ENCODE measurements at places on chromosomes 6 and 20. TPM values are rescaled to one million over a fixed set of nuclear protein-coding genes. Genes with fewer than 3 reads are reported as not detected.

BTNL2 gene
- not detected for total RNA-seq

ADGRF1 gene
- total RNA-seq = not detected

GRCh38 chr20:31517373-31517772, 3.1 kb downstream of the HM13 start:
- no peak for DNase-seq

GRCh38 chr6:124487623-124488431, 474.4 kb upstream of the RNF217 start:
- DNase-seq = no peak

GRCh38 chr20:56608376-56608775, 20.7 kb upstream of the TFAP2C start:
- no peak for DNase-seq

DNA sequence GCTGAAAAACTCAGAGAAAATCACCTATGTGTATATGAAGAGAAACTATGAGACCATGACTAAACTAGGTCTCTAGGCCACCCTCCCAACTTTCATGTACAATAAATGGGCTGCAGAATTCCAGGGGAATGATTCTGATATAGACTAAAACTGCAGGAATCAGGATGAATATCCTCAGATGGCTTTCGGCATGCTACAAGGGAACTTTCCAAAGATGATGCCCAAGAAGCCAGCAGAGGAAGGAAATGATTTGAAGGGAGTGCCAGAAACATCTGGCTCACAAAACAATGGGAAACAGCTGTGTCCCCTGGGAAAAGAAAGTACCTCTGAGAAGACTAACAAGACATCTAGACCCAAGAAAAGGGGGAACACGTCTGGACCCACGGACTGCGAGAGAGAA, 41.1 kb downstream of the PLN start:
- no peak for DNase-seq

MYO6 gene
- total RNA-seq = 24.4 TPM

DNA sequence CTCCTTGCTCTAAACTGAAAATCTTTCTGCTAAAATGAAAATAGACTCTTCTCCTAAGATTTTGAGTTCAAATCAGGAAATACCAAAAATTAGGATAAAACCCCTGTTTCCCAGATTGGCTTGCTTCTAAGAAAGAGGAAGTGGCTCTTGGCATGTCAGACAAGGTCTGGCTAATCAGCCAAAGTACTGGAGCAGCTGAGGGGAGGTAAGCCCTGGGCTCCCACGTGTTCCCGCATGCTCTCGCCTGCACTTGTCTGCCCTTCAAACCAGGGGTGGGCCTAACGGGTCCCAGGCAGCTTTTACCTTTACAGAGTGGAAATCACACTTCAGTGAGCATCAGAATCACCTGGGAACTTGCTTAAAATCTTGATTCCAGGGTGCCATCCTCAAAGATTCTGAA, 43.2 kb upstream of the GABRR1 start:
- DNase-seq = no peak

TFAP2B gene
- total RNA-seq = not detected

DNA sequence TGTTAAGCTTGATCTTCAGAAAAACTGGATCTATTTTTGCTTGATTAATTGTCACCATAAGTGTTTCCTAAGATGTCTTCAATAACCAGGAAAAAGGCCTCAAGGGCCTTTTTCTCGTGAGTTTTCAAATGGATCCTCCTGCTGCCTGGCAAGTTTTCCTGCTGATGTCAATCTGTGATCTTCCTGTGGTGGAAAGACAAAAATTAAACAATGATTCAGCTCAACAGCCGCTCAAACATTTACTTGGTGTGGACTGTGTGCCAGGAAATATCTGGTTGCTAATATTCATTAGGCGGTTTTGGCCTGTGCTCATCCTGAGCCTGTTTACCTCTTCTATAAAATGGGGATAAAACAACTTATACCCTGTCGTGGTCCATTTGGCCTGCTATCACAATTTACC, 35.4 kb upstream of the SSTR4 start:
- DNase-seq = no peak

DNA sequence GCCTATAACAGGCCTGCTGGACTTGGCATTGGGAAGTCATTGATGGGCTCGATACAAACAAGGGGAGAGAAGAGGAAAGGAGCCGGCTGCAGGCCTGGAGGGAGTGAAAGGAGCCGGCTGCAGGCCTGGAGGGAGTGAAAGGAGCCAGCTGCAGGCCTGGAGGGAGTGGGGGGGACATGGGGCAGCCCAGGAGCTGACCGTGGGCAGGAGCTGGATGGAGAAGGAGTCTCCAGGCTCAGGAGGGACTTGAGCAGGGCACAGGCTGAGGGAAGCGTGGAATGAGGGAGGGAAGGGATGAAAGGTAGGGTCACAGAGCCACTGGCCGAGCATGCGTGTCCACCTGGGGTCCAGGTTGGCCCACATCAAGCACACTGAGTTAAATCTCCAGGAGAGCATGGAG, 32.0 kb downstream of the RPP40 start:
- DNase-seq = no peak

TMEM200A gene
- 8.9 TPM for total RNA-seq

DNA sequence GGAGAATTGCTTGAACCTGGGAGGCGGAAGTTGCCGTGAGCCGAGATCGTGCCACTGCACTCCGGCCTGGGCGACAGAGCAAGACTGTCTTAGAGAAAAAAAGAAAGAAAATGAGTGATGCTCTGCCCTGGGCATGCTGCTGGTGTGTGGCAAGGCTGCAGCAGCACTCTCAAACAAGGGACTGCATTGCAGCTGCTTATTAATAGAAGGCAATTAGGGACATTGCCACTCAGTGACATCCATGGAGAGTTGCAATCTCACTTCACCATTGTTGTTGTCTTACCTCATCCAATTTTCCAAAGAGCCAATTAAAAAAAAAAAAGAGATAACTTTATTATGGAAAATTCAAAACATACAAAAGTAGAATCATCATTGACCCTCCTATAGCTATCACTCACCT, 131.1 kb downstream of the LRRC1 start:
- no peak for DNase-seq

DNA sequence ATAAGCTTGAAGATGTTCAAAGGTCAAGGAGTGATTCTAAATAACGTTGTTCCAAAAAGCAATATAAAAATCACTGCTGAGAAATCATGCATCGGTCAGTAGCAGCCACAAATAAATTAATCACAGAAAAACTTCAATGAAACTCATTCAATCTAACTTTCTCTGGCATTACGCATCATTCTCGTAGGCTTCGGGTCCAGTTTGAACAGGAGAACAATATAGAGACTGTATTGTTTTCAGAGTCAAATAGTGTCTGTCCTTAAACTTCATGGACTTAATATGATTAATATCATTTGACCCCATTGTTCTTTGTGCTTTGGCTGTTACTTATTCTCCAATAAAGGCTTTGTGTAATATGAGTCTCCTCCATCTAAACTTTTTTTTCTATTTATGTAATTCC, 200.4 kb downstream of the C6orf118 start:
- DNase-seq = no peak

MCHR2 gene
- not detected for total RNA-seq

DNA sequence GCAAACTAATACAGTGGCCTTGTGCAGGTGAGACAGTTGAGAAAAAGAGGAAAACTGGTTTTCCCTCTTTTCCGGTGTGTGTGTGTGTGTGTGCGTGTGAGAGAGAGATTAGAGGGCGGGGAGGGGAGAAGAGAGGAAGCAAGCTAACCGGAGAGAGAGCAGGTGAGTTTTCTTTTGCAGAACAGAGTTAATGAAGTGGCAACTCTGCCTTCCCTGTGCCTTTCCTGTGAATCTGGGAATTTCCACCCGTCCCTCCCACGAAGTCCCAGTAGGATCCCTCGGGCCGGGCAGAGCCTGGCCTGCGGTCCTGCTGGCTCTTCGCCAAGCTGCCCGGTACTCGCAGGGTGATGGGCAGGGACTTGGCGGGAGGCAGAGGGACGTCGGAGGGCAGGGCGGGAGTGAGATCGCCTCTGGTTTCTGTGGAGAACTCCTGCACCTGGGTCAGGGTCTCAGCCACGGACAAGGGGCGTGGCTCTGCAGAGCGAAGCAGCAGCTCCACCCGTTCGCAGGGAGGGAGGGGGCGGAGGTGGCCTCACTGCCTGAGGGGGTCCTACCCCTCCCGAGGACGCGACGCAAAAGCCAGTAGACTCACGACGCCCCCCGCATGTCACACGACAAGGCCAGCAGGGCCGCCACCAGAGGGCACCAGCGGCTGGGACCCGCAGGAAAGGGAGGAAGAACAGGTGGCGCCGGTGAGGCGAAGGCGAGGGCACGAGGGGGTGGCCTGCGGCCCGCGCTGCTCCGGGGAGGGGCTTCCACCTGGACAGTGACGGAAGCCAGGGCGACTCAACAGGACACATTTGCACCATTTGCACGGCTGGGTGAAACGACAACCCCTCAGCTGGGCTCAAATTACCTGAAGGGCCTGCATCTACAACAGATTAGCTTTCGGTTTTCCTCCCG, 51.2 kb upstream of the RNF182 start:
- peak; percentile 86 for DNase-seq

DNA sequence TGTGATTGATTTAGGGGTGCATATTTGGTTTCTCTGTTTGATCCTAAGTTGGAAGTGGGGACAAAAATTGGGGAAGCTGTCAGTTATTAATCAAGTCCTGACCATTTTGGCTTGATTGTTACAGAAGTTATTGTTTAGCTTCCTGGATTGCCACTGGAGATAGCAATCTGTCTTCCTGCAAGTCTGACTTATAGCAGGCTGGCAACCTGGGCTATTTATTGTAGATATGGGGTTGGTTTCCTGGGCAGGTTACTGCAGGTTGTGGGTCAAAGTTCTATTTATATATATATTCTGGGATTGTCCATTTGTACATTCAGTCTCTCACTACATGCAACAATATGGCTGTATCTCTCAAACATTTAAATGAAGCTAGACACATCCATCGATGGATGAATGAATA, 17.8 kb downstream of the KCNS1 start:
- DNase-seq = no peak

- DNase-seq = no peak
Observed at GRCh38 chr6:143971482-143972205, 36.4 kb downstream of the PLAGL1 start.

GRCh38 chr6:55979526-55979925, 104.1 kb upstream of the BMP5 start:
- no peak for DNase-seq

- DNase-seq = peak; percentile 79
Observed at GRCh38 chr6:166005944-166006899, 161.4 kb downstream of the TBXT start.

ZNF165 gene
- total RNA-seq = 0.24 TPM

GRCh38 chr6:159594106-159594749, 98.8 kb downstream of the SOD2 start:
- no peak for DNase-seq

ADGB gene
- not detected for total RNA-seq

- DNase-seq = no peak
Observed at GRCh38 chr6:155085582-155086257, 90.6 kb downstream of the TIAM2 start.

- DNase-seq = no peak
Observed at GRCh38 chr6:82971877-82972460, 93.7 kb downstream of the UBE3D start.

MAK gene
- total RNA-seq = 0.12 TPM

TMEM217 gene
- 2.2 TPM for total RNA-seq

SNAI1 gene
- 10.4 TPM for total RNA-seq

TLDC2 gene
- total RNA-seq = not detected

LBP gene
- 7.8 TPM for total RNA-seq

DNA sequence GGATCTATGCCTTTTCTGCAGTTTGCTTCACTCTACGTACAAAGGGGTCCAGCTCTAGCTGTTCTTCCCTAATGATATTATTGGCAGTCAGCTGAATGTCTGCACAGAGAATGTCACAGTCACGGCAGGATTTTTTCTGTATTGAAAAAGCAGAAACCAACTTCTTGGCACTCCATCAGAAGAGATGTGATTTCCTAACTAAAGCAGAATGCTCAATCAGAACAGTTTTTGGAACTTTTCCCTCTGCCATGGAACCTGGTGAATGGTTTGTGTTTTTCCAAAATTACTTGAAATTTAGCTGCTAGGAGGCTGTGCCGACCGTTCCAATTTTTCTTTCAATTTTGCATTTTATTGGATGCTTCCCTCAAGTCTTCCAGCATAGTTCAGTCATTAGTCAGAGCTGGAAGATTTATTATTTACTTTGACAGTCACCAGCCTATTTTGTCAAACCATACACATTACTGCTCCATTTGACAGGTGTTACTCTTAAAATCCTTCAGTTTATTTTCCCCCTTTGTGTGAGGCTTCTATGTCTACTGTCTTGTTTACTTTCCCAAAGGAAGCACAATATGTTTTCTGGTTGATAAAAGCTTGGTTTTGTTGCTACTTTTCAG, 259.6 kb upstream of the EPHA7 start:
- no peak for DNase-seq

ZBTB9 gene
- 4.2 TPM for total RNA-seq

- no peak for DNase-seq
Observed at GRCh38 chr6:134352786-134353480, 35.0 kb upstream of the SGK1 start.

INSM1 gene
- total RNA-seq = not detected

PRL gene
- not detected for total RNA-seq

GRCh38 chr6:122202576-122203137, 196.8 kb upstream of the HSF2 start:
- no peak for DNase-seq

Measured in aorta (tissue), 5 donors.